ENCODE measurements at places on chromosomes 16 and 17.

DNA sequence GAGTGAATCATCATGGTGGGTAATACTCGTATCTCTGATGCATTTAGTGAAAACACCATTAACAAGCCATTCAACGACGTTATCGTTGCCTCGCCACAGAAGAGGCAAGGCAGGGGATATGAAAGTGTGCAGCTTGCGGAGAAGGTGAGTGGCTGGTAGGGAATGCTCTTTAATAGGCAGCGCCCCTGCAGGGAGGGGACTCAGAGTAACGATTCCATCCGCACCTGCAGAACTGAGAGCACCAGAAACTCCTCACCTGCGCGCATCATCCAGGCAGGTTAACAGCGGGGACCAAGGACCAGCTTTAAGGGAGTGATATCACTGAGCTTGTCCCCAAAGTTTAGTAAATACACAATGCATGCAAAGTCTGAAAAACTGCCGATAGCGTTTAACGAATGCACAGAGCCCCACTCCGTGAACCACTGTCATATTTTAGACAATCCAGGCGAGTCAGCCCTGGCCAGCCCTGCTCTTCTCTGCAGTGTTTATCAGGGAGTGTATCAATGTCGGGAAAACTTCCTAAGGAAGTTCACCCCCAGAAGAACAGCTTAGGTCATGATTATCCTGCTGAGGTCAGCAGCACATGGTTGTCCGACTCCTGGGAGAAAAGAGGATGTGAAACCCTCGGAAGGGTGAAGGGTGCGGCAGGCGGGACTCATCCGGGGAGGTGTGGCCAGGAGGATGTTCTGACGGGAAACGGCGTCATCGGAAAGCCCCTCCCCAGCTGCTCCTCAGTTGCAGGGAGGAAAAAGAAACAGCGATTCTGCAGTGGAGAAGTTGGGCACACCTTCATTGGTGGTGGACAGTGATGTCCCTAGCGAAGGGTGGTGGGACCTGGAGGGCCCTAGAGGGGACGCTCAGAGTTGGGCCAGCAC, 68.5 kb upstream of the DNAH17 start:
- peak; percentile 93 for DNase-seq

- no peak for DNase-seq
Measured at GRCh38 chr17:66413559-66414520, 111.4 kb downstream of the PRKCA start.

DNA sequence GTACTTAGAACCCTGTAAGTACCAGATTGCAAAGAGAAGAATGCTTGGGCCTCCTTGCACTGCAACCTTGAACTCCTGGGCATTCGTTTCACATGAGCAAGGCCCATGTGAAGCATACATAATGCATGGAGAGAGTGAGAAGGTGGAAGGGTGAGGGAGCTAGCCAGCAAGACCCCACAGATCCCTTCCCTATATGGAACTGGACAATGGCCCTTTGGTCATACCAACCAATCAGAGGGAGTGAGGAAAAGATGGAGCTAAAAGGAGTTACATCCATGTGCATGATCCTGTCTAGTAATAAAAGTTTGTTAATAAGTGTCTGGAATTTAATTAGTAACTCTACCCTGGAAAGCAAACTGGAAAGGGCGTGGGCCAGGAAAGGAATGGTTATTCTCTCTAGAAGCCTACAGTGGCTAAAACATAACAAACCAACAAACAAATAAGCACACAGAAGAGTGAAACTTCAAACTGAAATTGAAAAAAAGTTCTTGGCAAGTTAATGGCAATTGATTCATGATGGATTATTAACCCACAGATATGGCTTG, 29.6 kb downstream of the DNAH3 start:
- no peak for DNase-seq

- no peak for DNase-seq
Measured at GRCh38 chr17:36980280-36980761, 31.6 kb downstream of the AATF start.

GRCh38 chr16:13178318-13178717, 276.9 kb downstream of the SHISA9 start:
- no peak for DNase-seq

- peak; percentile 59 for DNase-seq
Measured at GRCh38 chr17:33667671-33668070, 374.6 kb upstream of the ASIC2 start.

DNA sequence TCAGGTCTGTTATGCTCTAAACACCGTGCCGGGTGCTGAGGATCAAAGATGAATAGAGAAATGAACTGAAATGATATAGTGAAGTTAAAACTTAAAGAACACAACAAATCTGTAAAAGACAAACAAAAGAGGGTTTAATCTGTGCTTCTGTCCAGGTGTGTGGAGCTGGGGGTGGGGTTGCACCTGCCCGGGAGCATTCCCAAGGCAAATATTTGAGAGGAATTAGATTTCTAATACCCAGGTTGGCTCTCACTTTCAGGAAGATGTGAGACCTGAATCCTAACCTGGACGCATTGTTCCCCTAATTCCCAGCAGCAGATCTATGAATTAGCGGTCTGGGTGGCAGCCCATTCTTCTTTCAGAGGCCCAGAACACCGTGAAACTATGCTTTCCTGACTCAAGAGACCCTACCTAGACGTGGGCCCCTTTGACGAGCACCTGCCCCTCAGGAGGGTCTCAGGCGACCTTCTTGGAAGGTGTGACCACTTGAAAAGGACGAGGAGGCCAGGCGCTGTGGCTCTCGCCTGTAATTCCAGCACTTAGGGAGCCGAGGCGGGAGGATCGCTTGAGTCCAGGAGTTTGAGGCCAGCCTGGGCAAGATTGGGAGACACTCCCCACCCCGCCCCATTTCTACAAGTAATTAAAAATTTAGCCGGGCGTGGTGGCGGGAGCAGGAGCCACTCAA, 677 bp upstream of the RANGRF start:
- no peak for DNase-seq

DNA sequence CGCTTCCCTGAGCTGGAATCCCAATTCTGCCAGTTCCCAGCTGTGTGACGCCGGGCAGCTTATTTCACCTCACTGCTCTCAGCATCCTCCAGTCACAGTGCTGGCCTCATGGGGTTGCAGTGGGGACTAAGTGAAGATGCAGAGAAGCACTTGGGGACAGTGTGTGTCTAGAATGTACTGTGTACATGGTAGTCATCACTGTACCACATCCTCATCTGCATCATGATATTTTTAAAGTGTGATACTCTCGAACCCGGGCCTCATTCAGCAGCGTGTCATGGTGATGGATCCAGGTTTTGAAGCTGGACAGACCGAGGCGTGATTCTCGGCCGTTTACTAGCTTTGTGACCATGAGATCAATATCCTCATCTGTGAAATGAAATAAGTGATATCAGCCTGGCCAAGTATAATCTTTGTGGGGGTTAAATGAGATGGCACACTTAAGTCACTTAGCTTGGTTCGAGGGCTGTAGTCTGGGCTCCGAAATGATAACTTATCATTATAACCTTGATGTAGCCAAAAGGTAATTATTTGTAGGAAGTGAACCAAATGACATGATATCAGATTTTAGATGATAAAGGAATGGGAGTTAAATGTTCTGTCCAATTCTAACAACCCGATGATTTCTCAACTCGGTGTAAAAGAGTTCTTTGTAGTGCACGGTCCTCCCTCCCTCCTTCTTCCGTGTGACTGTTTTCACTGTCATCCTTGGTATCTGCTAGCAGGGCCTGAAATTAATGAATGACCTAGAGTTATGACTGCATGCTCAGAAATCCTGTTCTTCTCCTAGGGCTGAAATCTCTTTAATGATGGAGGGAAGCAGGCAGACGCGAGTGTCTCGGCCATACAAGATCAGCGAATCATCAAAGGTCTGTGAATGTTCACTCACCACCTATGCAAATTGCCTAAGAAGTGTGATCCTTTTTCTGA, 2.0 kb downstream of the KLHL36 start:
- no peak for DNase-seq

- DNase-seq = no peak
Measured at GRCh38 chr16:72244853-72245252, 72.9 kb upstream of the PMFBP1 start.

- no peak for DNase-seq
Measured at GRCh38 chr16:1430214-1430758, 592 bp upstream of the PERCC1 start.

- DNase-seq = no peak
Measured at GRCh38 chr16:13940397-13940933, 20.5 kb downstream of the ERCC4 start.

DNA sequence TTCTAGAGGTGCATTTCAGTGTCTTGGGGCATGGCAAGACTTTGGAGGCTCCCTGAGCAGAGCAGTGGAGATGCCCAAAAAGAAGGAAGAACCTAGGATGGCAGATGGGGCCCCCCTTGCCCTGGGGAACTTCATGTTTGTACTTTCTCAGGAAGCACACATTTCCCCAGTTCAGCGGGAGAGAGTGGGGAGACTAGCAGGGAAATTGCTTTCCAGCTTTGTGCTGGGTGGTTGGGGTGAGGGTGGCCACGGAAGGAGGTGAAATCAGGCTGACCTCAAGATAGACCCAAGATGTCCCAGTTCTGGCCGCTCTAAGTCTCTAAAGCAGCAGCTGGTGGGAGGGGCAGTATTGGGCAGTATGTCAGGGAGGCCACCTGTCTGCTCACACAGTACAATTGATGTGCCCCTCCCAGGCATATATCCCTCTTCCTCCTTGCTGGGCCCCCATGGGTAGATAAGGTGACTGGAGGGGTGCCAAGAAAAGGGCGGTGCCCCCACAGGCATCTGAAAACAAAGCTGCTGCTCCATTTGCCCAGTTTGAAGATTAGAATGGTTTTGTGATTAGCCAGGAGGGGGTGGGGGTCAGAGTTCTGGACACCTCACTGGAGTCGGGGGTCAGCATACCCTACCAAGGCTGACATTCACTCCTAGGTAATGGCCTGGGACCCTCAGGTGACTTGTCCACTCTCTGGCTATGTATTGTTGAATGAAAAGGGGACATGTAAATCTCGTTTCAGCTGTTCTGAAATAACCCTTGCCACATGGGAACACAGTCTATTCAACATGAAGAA, 17.1 kb upstream of the NAGLU start:
- peak; percentile 78 for DNase-seq

DNA sequence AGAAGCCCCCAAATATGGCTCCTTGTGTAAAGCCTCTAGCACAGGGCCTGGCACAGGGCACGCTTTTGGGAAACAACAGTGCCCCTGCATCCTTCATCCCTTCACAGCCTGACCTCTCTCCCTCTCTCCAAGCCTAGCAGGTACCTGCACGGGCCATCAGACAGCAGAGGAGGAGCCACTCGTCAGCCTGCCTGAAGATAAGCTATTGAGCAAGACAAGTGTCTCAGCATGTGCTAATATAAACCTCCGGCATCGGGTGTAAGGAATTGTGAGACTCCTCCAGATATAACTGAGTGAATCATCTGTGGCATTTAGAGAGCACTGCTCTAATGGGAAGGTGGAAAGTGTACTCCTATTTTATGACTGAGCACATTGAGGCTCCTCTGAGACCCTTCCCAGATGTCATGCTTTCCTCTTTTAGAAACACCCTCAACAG, 38.3 kb downstream of the TBX4 start:
- DNase-seq = no peak

- DNase-seq = no peak
Measured at GRCh38 chr16:11333702-11334101, 11.6 kb upstream of the RMI2 start.

- no peak for DNase-seq
Measured at GRCh38 chr16:4152267-4152666, 36.0 kb upstream of the ADCY9 start.

- peak; percentile 94 for DNase-seq
Measured at GRCh38 chr17:9240659-9241370, 219.5 kb downstream of the NTN1 start.

DNA sequence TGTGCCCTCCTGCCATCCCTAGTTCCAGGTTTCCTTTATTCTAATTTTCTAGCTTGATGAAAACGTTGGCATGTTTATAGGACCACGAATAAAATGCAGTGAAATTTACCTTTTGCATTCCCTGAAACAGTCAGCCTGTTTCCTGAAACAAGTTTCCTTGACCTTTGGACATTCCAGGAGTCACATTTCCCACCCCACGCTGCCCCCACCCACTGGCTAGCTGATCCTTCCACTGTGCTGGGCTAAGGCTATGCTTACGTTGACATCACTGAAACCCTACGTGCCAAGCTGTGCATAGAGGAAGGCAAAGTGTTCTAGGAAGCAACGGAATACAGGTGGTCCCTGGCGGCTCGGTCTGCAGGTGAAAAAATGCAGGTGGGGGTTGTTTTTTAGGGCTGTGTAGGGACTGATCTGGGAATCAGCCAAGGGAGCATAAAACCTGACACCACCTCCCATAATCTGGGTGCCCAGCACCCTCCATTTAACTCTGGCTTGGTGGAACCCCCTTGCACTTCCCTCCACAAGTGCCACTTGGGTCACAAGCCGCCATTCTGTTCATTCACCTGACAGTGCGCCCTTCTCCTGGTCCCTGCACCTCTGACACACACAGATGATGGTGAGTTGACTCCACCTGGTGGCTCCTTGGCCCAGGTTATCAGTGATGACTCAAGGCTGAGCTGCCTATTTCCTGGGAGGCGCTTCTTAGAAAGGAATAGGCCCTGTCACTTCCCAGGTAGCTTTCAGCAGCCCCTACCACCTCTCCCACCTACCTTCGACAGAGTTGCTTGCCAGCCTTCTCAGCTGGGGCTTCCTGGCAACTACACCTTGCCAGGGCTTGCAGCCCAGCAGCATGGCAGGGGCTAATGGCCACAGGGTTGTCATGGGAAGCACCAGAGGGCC, 83.7 kb downstream of the N4BP1 start:
- DNase-seq = no peak

DNA sequence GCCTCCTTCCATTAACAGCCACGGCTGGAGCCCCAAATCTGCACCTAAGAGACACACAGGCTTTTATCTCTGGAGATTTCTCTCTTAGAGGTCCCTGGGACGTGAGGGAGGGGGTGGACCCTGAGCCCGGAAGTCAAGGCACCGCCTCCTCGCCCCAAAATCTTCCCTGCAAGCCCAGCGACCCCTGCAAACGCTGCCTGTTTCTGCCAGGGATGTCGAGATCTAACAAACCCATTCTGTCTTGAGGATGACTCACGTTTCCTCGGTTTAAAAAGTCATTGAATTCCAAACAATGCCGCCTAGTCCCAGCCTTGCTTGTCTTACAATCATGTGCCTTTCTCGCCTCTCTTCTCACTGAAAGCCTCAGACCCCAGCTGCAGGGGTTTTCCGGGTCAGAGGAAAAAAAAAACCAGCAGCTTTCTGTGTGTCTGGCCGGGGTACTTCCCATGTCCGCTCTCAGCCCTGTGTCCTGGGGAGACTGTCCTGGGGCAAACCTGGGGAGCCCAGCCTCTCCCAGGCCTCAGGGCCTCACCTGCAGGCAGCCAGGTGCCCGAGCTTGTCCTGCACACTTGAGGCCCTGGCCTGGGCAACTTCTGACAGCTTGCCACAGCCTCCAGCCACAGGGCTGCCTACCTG, 15.4 kb downstream of the ARL2BP start:
- no peak for DNase-seq

GRCh38 chr17:57275071-57275764, 18.9 kb downstream of the MSI2 start:
- no peak for DNase-seq

DNA sequence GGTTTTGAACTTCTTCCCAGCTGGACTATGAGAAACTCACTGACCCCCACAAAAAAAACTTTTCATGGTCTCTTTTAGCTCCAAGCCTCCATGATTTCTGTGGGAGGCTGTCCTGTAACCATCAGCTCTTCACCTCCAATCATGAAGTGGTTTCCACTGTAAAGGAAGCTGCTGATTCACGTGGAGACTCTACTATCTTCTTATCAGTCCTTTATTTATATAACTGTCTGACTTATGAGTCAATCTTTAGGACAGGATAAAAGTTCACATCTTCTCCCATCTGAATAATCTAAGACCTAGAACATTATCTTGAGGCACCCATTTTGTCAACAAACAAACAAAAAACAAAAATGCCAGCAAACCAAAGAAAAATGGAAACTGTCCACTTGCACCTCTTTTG, 409.9 kb downstream of the SLC39A11 start:
- DNase-seq = no peak

GRCh38 chr17:11493936-11494335, 104.3 kb upstream of the DNAH9 start:
- DNase-seq = no peak
